ENCODE measurements at places on chromosomes 11 and 22.

- DNase-seq = no peak
These were observed 11.1 kb downstream of the MS4A8 start for GRCh38 chr11:60710482-60710881.

- DNase-seq = no peak
These were observed 936.2 kb upstream of the CHORDC1 start for GRCh38 chr11:91158891-91159537.

DNA sequence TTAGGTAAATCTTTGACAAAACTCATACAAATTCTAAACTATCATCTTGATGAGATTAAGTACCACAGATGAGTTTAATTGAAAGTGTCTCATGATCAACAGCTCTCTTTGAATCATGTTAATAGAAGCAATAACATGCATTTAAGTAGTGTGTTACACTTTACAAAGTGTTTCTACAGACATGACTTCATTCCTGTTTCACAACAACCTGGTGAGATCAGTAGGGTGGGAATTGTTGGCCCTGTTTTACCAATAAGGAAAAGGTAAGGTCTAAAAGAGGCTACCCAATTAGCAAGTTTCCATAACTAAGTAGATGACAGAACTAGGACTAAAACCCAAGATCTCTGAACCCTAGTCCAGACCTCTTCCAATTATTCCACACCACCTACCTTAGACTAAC lies 12.7 kb upstream of the PRSS23 start:
- DNase-seq = no peak

GRCh38 chr11:76025817-76026216 lies 180.5 kb downstream of the WNT11 start:
- no peak for DNase-seq

DNA sequence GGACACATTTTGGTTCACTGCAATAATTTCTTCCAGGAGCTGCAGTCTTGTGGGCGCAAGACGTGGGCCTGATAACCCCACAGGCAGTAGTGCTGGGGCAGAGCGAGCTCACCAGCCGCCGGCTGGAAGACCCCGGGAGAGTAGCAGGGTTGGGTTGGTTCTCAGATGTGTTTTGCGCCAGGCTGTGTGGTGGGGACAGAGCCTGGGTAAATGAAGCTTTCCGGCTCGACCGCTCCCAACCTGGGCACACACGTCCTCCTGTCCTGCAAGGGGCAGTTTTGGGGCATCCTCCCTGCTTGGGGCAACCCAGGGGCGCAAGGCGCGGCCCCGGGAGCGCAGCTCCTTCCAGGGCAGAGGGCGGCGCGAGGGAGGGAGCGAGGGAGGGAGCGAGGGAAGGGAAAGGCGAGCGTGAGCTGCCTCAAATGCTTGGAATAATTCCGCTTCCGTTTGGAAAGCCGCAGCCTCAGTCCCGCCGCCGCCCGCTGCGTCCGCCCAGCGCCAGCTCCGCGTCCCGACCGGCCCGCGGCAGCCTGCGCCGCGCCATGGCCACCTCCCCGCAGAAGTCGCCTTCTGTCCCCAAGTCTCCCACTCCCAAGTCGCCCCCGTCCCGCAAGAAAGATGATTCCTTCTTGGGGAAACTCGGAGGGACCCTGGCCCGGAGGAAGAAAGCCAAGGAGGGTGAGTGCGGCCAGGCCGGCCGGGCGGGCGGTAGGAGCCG lies at the start of gene PARVA:
Gene PARVA (plus strand): TSS at position 466 of the 718 bp plus-strand sequence. CDS start 77 bp downstream, at position 543.
- no peak for DNase-seq

Data from germinal center (tissue), 1 donor.